ENCODE measurements at places on chromosomes 3 and 15.

DNA sequence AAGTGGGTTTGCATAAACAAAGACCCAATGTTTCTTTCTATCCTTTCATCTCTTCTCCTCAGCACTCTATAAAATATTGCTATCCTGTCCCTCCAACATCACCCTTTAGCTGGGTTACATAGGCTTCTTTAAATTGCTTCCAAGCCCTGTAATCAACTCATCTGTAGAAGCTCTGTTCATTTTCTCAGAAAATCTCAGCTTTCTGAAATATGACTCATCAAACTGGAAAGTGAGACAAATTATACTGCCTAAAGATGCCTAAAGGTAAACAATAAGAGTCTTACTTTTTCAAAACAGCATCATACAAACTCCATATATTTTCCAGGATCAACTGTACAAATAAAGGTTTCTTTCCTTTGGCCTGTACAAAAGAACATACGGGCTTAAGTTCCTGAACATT lies 33.8 kb downstream of the EFL1 start:
- DNase-seq = no peak

DNA sequence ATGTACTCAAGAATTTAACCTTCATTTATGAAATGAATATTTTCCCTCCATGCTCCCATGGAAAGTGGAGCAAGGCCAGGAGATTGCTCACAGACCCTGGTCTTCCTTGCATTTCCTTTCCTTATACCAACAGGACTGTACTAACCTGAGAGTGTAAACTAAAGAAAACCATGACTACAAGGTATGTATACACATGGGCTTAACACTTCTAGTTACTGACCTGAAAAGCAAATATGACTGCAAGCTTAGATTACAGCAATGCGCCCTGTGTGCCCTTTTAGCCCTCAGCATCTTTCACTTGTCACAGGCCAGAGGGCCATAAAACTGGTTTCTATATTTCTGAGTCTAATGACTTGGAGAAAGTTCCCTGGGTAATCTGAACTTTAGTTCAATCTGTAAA lies 52.1 kb downstream of the NEK10 start:
- DNase-seq = no peak

- no peak for DNase-seq
These were observed 6.0 kb downstream of the ANXA2 start for GRCh38 chr15:60391722-60392315.

DNA sequence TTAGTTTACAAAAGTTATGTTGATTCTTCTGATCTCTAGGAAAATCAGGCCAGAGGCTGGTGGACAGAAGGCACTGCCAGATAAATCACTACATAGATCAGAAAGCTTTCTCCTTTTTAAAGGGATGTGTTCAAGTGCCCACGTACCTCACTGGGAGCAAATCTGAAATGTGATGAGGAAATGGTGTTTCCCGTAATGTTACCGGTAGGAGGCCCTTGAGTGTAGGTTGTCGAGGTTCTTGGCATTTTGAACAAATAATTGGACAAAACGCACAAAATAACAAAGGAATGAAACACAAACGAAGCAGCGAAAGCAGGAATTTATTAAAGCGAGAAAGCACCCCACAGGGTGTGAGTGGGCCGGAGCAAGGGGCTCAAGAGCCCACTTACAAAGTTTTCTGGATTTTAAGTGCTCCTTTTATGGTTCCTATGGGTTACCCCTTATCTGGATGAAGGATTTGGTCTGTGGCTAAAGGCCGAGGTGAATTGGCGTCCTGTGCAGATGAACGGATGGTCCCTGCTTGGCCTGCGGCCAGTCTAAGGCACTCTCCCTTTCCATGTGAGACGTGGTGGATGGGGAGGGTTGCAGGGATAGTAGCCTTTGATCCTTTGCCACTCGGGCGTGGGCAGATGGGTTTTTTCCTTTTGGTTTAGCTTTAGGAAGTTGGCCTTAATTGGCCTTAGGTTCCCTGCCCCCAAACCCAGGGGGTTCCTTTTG lies 1.0 kb downstream of the SNX1 start:
- DNase-seq = no peak

GRCh38 chr15:90994059-90994416 lies 297 bp downstream of the PRC1 start:
- DNase-seq = peak; percentile 57

DNA sequence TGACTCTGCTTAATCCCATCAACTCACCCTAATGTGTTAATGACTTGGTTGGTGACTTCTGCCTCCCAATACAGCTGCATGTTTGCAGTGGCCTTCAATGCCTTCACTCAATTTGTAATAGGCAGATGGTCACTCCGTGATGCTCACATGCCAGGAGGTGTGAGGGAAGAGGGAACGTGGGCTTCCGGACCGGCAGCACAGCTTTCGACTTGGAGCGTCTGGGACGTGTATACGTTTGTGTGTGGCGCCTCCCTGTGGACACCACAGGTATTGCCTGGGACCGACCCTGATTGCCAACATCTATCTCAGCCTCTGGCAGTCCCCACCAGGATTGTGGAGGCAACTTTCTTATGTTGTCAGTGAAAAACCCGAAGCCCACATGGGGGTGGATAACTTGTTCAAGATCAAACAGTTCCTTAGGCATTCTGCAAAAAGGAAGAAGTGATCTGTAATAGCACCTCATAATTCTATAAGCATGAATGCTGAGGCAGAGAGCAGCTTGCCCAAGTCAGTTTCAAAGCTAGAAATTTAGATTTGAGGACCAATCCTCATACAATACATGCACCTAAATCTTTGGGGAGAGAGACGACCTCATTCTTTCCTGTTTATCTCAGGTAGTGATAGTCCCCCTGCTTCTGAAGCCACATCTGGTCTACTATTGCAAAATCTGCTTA lies 16.9 kb downstream of the MRPL46 start:
- DNase-seq = peak; percentile 87

DNA sequence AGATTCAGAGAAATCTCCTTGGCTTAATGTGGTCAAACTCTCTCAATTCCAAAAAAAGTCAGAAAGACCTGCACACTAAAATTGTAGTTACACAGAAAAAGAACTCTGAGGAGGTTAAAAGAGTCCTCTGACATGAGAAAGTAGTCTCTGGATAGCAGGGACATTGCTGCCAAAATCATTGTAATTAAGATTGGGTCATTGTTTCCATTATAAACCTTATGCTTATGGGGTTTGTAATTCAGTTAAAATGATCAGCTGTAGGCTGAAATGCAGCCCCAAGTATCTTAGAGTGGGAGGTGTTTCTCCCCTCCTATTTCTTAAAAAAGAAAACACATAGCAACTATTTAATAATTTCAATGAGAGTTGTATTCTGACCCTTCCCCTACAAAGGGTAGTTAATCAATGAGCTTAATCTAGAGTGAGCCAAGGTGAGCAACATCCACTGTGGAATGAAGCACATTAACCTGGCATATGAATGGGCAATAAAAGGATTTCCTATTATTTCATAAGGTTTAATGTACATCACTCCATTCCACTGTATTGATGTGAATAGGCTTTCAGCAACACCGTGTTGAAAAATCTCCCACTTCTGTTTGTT lies 406.9 kb downstream of the TIGIT start:
- DNase-seq = no peak

- DNase-seq = no peak
These were observed 55.9 kb upstream of the LIMD1 start for GRCh38 chr3:45538641-45538986.

GRCh38 chr3:73687106-73688004 lies 62.6 kb upstream of the PDZRN3 start:
- no peak for DNase-seq

- DNase-seq = no peak
These were observed 186.2 kb upstream of the CRBN start for GRCh38 chr3:3365716-3366115.

DNA sequence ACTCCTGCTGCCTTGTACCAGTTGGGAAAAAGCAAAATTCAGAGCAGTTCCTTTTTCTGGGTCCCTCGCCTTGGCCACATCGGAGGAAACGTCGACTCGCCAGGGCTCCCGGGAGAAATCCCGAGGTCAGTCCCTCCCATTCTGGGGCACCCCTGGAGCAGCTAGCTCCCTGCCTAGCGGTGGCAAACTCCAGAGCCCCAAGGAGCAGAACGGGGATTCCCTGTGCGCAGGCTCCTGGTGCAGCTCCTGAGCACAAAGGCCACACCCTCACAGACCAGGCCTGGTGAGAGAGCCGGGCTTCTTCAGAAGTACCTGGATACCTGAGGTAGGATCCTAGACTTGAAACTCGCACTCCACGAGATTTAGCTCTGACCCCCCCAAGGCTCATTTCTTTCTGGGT lies 2.6 kb downstream of the LRRC3B start:
- DNase-seq = no peak

- DNase-seq = no peak
These were observed 127.4 kb upstream of the HACD2 start for GRCh38 chr3:123712077-123712860.

DNA sequence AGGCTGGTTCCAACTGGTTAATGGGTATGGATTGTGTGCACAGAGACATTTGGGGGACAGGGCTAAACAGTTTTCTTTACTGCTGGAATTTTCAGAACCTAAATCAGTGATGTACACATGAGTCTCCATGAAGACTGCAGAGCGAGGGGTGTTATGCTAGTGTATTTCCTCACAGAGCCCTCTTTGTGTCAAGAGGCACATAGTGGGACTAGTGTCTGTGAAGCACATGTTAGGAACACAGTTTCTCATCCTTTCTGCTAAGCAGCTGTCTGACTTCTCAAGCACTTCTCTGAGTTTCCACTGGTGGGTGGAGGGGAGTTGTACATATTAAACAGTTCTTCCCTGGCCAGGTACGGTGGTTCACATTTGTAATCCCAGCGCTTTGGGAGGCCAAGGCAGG lies 9.4 kb upstream of the STARD5 start:
- DNase-seq = no peak

GRCh38 chr3:7203969-7204847 lies 343.3 kb downstream of the GRM7 start:
- DNase-seq = no peak

DNA sequence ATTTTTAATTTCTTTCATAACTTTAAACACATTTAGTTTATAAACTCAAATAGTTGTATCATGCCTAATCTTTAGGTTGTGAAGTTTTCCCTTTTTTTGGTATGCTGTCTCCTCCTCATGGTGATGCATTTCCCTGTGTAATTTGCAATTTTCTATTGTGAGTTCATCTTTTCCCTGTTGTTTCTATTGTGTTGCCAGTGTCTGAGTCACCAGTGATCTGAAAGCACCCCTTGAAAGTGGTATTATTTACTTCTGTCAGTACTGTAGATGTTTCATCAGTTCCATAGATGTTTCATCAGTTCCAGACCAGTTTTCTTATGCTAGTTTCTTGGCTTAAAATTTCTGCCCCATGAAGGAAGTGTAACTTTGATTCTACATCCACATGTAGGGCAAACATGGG lies 80.6 kb downstream of the OXSM start:
- no peak for DNase-seq

GRCh38 chr3:173933113-173933512 lies 535.6 kb downstream of the NLGN1 start:
- DNase-seq = no peak

- no peak for DNase-seq
These were observed 65.6 kb downstream of the ATP1B3 start for GRCh38 chr3:141942006-141942405.

All from iPS-NIHi11 (cell line).